ENCODE measurements at places on chromosomes 2 and 18.

- no peak for DNase-seq
Observed at GRCh38 chr2:234421-234820, 29.4 kb downstream of the SH3YL1 start.

- DNase-seq = no peak
Observed at GRCh38 chr2:207867905-207868304, 98.2 kb upstream of the FZD5 start.

DNA sequence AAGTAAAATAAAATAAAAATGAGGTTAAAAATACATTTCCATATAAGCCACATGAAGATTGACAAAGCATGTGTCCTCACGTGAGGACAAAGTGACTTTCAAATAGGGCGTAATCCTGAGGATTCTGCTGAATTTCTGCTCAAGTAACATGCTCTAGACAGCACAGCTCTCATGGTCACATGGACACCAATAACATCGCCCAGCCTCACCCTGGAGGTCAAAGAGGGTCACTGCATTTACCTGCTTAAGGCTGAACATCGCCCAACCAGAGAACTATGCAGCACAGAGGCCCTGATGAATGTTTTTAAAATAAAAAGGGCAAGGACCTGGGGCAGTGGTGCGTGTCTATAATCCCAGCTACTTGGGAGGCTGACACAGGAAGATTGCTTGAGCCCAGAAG, 30.2 kb downstream of the TGFBRAP1 start:
- no peak for DNase-seq

DNA sequence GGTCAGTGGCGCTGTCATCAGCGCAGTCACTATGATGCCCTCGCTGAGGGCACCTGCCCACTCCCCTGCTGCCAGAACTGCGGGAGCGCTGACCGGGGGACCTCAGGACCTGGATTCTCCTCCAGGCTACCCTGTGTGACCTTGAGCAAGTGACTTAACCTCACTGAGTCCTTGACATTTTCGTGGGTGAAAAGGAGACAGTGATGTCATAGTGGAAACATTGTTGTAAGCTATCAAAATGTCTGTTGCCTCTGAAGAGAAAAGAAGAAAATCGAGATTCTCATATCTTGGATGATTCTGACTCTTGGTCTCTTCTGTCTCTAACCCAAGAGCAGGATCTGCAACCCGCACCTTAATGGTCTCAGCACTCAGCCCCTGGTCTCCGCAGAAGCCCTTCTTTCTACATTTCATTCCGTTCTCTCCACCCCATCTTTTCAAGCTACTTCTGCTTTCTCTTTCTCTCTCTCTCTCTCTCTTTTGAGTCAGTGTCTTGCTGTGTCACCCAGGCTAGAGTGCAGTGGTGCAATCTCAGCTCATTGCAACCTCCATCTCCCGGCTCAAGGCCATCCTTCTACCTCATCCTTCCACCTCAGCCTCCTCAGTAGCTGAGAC, 978 bp upstream of the TUBA4A start:
- DNase-seq = no peak

DNA sequence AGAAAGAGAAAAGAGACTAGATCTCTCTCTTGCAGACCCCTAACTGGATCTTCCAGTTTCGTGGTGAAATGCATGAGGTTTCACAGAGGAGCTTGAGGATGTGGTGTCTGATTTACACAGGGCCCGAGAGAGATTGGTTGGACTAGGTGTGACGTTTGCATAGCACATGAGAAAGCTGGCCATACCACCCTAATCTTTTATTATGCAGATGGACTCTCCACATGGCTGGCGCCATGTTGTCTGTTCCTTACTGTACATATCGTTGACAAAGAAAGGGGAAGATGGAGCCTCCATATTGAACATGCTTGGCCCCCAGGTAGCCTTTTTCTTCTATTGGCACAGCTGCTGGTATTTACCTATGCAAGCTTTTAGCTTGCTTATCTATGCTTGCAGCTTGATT, 27.5 kb upstream of the PGAP1 start:
- no peak for DNase-seq

DNA sequence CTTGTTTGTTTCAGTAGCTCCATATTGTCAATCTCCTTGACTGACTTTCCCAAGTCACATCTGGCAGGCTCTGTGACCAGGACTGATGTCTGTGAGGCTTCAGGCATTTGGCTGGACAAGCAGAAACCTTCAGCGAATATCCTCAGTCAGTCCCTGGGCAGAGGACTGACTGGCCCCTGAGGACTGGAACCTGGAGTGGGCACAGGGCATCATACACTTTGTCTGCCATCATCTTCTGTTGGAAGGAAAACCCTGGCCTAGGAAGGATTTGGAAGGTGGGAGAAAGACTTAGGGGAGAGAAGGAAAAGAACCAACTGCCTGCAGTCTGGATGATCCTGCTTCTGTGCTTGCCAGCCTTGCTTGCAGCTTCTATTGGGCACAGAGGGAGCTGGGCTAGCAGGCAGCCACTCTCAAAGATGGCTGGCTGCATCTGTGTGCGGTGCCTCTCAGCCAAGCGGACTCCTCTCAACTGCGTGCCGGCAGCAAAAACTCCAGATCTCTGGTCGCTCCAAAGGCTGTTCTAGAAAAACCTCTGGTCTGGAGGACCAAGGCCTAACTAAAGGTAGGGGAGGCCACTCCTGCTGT, 126.8 kb downstream of the MARCHF4 start:
- no peak for DNase-seq

DNA sequence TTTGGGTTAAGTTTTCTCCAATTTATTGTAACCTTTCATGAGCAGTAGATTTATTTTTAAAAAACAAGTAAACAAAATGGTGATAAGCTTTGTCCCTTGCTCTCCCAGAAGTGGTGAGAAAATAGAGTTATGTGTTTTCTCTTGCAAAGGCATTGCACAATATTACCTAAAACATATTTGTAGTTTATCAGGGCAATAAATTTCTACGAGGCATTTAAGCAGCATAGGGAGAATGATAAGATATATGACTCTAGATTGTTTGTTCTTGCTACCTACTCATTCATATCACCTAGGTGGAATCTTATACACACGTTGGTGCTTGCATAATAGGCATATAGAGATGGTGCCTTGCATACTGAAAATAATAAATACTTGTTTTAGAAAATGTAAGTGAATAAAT, 201.7 kb downstream of the MYO1B start:
- DNase-seq = no peak

DNA sequence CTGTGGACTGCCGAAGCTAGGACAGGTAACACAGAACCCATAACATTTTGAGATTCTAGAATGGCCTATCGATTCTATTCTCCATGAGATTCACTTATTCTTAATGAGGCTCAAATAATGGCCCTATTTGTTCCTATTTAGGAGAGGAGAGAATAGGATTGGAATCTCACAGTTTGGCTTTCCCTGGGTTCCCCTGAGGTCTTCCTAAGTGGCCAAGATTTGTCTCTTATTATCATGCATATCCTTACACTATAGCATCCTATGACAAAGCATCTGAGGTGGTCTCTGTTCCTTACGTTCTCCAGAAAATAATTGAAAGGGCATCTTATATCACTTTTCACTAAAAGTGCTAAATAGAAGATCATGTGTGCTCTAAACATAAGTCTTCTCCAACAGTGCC, 9.5 kb downstream of the WDPCP start:
- no peak for DNase-seq

- DNase-seq = no peak
Observed at GRCh38 chr2:224017957-224018356, 21.1 kb downstream of the SERPINE2 start.

DNA sequence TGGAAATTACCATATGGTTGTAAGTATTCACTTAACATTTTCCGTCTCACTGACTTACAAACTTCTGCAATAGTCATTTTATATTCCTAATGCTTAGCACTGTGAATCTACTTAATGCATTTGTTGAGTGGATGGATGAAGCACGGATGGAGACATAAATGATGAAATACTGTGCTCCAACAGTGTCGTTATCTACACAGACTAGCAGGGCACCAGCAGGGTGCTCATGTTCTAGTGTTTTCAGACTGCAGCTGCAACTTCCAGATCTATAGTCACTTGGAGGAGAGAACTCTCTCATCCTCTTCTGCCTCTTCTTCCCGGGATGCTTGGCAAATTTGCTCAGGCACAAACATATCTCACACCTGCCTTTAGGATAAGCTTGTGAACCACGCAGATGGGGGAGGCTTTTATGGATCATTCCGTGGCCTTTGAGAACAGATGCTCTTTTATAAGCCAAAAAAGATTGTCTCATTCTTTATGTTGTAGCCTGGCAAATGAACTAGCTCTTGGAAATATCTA, 797.7 kb downstream of the MBD2 start:
- DNase-seq = no peak

GRCh38 chr18:48455555-48456478, 46.6 kb upstream of the ZBTB7C start:
- no peak for DNase-seq

DNA sequence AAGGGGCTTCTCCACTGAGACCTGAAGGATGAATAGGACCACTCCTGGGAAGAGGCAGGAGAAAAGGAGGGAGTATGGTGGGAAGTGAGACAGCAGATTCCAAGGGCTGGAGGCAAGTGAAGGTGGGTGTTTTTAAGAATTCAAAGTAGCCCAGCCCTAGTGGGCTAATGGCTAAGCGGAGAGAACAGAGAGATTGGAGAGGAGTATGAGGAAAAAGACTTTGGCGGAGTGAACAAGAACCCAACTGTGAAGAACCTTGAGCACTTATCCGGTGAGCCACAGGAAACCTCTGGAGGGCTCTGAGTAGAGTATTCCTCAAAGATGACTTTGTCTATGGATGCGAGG, 142.6 kb downstream of the COPS8 start:
- DNase-seq = no peak

GRCh38 chr2:192029089-192029488, 165.6 kb downstream of the TMEFF2 start:
- no peak for DNase-seq

DNA sequence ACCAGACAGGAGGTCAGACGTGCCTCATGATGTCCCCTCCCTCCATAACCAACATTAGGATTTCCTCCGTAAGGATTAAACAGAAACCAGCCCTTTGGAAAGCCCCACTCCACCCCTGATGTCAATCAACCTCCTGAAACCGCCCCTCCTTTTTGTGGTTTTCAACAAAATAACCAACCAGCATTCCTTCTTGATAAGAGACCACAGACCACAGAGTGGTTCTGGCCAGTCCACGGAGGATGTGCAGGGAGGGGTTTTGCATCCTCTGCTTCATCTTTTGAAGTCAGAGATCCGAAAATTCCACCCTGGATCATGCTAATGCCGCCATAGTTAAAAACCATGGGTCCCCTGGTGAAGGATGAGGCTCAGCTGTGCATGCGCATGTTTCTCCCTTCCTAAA, 180.0 kb upstream of the CCDC150 start:
- DNase-seq = no peak

DNA sequence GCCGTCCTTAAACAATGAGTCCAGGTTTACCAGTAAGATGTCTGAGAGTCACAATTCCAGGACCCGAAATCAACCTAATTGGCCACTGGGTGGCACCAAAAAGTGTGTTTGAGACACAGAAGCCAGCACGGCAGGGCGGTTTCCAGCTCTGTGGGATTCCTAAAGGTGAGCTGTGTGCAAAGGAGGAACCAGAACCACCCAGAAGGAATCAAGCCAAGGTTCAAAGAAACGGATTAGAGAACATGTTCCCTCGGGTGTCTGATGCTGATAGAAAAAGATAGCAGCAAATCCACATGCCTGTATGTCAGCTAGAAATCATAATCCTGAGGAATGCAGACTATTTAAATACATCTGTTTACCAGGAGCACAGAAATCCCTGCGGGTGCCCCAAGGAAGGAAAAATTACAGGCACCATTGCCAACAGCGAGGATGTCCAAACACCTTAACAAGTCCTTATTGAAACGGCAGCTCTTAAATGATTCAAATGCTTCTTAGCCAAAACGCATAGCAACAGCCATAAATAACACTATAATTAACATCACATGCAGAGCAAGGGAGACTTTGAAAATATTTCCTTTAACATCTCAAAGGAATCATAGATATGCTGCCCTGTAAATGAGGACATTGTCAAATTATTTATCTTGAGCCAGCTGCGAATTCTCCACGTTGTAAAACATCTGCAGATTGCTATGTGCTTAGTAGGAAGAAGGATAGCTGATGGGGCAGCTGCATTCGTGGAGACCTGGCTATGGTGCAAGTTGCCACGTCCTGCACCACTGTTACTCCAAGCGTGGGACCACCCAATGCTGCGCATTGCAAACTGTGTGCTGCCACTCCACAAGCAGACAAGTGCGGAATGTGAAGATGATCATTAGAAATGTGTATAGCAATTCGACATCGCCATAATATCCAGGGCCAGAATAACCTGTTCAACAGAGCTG, 318.7 kb upstream of the NCKAP5 start:
- DNase-seq = peak; percentile 75

DNA sequence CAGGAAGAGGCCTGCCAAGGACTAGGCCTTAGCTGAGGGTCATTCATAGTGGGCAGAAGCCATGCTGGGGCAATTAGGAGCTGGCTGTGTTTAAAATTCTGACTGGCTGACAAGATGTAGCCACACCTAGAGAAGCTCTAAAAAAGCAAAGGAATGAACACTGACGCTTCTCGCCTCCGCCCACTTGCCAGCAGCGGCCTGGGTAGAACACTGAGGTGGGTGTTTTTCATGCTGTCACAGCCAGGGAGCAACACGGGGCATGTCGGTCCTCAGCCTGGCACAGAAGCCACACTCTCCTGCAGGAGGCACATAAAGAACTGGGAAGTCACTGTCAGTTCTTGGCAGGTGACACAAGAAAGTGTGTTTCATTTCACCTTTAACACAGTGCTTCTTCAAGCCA, 10.4 kb downstream of the CHST10 start:
- DNase-seq = no peak

DNA sequence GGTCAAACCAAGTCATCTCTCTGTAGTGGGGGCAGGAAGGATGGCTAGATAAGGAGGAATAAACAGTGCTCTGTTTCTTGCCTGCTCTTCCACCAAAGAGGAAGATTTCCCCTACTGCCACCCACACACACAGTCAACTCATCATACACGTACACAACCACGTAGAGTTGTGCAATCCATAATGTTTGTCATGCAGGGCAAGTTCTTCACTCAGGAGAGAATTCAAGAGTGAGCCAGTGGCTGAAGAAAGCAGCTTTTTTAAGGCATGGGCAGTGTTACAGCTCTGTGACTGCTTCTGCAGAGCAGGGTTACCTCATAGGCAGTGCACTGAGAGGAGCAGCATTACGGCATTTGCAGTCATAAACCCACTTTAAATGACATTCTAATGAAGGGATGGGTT, 283.0 kb downstream of the RND3 start:
- no peak for DNase-seq

- DNase-seq = no peak
Observed at GRCh38 chr2:74991977-74992376, 33.5 kb downstream of the POLE4 start.

- DNase-seq = no peak
Observed at GRCh38 chr2:162282765-162283425, 35.6 kb downstream of the IFIH1 start.

- no peak for DNase-seq
Observed at GRCh38 chr2:85594715-85595300, 737 bp upstream of the RNF181 start.

DNA sequence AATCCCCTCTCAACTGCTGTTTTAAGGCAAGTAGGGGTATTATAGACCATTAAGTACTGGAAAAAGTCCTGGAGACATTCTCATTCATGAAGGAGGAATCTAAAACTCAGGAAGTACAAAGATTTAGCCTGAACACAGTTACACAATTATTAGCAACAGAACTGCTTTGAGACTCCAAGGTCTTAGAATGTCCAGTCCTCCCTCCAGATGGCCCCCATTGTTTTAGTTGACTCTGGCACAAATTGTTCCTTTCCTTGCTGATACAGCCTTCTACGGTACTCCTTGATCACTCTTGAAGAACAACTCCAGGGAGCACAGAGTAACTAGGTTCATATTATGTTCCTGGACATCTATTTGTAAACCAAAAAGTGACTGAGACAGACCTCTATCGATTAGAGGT, 210.1 kb upstream of the RND3 start:
- DNase-seq = no peak

GRCh38 chr2:229852565-229852964, 69.2 kb downstream of the TRIP12 start:
- no peak for DNase-seq
